Activated naive CD4-positive, alpha-beta T cell treated with Interleukin-2 at 50 U/mL for 16 hours (primary cell): ENCODE measurements at places on chromosomes 11 and 22.

GRCh38 chr22:32343941-32344340 is 13.7 kb upstream of the RFPL3 start:
- DNase-seq, result no peak

DNA sequence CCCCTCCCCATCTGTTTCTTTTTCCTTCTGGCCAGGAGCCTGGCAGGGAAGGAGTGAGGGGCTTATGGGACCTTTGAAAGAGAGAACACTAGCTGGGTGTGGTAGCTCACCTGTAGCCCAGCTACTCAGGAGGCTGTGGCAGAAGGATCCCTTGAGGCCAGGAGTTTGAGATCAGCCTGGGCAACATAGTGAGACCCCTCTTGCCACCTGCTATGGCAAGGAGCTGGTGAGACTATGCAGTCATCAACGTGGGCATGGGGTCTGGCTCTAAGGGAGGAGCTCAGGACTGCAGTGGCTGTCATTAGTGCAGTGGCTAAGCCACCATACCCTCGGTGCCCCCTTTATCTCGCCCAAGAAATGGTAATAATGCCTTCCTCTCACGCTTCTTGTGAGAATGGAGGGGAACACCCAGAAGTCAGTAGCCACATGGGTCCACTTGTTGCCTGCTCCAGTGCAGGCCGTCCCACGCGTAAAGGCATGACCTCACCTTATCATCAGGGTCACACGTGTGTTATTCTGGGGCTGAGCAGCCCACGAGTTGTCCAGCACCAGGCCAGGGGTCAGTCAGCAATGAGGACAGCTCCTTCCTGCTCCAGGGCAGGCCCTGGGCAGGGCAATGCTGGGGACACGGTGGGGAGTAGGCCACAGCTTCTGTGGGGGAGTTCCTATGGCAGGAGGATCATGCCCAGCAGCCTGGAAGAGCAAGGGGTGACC is 27.7 kb upstream of the TEF start:
- no peak for DNase-seq

DNA sequence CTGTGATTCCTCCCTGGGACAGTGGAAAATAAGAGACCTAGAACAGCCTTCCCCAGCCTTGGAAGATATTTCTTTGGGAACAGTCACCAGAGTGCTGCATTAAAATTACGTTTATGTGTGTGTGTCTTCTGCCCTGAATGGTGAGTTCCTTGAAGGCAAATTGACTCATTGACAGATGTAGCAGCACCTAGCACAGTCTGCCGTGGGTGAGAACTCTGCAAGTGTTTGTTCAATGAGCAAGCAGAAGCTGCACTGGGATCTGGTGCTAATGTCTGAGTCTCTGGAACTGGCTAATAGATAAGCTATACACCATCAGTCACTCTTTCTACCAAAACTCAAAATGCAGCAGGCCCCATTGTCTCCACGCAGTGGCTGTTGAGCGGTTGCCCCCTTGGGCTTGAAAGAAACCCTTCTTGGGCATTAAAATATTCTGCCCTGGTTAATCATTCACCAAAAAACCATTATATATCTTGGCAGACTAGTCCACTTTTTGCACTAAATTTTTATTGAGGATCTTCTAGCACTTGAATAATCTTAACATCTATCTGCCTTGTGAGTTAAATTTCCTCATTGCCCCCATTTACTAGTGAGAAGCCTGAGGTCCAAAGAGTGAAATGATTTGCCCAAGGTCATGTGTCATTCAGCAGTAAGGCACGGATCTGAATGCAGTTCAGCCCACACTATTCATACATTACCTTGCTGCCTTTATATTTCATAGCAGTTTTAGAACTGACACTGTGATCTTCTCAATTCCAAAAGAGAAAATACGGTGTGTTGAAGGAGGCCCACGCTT is 87.8 kb upstream of the GALNT18 start:
- DNase-seq, result no peak

DNA sequence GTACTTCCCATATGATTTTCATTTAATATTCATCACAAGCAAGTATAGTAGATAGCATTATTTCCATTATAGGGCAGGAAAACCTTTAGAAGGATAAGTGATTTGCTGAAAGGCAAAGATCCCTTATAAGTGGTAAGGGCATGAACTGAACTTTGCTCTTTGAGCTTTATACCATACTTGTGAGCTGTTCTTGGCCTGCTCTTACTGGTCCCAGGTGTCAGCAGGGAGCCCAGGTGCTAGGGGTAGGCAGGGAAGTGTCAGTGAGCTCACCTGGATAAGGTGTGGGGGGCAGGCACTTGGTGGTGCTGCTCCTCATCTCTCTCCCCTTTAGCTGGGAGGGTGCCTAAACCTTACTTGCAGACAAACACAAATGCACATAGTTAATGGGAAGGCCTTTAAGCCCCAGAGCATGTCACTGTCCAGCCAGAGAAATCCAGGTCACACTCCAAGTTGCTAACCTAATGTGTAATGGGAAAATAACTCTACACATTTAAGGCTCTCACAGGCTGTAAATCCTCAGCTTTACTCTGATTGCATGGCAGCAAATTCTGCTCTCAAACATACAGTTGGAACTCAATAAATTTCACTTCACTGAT is 114.4 kb downstream of the PLEKHA7 start:
- DNase-seq, result no peak

- DNase-seq, result no peak
These were observed 3.7 kb downstream of the ASPHD2 start for GRCh38 chr22:26432619-26433311.
